ENCODE measurements at places on chromosomes 13 and 19. TPM values are rescaled to one million over a fixed set of nuclear protein-coding genes. Genes with fewer than 3 reads are reported as not detected.

- no peak for DNase-seq
Measured at GRCh38 chr13:26678796-26679195, 81.8 kb downstream of the GPR12 start.

GRCh38 chr13:64819081-64819480 is 2411.1 kb downstream of the PCDH9 start:
- DNase-seq = no peak

GRCh38 chr13:26037302-26037701 is 14.5 kb downstream of the SHISA2 start:
- DNase-seq = no peak

DNA sequence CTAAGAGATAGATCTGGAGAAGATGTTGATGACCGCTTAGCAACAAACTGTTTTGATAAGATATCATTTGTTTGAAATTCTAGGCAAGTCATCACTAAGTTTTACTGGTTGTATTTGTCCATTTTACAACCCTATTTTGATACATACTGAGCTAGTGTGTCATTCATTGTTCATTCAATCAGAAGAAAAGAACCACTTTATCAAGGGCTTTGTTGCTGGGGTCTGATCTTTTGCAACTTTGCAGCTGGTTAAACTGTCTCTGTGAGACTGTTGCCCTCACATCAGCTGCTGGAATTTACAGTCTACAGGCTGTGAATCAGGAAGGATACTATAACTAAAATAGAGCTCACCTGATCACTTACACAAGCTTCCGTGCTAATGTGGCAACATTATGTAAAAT is 290.5 kb downstream of the RFC3 start:
- DNase-seq = no peak

Gene DACT3
- 23.4 TPM for polyA plus RNA-seq

Gene CPAMD8
- 34.2 TPM for polyA plus RNA-seq

All from right renal cortex interstitium (tissue), 3 donors.